ENCODE measurements at places on chromosomes 11 and 22.

- ATAC-seq = no peak
Observed at GRCh38 chr11:44823868-44824267, 97.1 kb downstream of the TSPAN18 start.

- no peak for ATAC-seq
Observed at GRCh38 chr11:62432695-62433094, 13.9 kb downstream of the SCGB1A1 start.

- no peak for ATAC-seq
Observed at GRCh38 chr22:19454156-19454555, 6.6 kb upstream of the C22orf39 start.

DNA sequence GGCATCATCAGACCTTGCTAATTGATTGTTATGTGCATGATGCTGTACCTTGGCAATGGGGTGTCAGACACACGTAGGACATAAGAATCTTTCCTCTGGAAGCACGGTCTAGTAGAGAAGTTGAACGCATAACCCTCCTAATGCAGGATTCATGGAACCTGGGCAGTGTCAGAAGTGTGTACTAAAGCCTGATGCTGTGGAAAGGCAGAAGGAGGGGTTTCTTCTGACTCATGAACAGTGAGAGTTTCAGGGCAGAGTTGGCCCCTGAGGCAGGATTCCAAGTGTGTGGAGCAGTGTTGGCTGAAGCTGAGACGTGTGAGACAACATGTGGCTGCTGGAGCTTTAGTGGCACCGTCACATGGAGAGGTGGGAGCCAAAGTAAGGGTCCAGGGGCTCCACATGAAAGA lies 3.5 kb downstream of the PANX1 start:
- ATAC-seq = no peak

DNA sequence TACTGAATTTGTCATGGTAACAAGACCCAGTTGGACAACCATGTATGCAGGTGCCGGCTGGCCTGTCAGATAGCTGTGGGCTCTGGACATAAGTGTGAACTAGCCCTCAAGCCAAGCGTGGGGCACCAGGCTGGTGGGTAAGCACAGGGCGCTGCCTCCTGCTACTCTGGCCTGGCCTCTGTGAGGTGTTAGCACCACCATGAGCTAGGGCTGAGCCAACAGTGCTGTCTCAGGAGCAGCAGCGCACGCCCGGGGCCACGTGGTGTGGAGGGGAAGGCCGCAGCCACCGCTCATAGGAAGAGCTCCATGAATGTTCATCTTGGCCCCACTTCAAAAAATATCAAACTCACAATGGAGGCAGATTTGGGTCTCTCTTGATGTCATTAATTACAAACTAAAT lies 35.3 kb upstream of the GNB1L start:
- no peak for ATAC-seq

- ATAC-seq = no peak
Observed at GRCh38 chr22:43272301-43272700, 70.9 kb downstream of the SCUBE1 start.

DNA sequence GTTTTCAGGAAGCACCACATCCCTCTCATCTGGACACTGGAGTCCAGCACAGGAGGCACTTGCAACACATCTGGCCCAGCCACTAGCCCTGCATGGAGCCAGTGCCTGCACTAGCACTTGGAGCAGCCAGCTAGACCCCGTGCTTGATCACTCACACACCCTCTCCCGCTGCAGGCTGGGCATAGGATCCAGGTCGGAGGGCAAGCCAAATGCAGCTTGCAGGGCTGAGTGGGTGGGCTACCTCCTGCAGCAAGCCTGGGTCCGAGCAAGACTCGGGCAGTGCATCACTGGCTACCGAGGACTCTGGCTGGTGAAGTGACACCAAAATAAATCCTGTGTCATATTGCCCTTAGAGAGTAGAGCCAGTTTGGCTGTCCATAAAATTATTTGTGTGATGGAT lies 1795.4 kb downstream of the LRRC4C start:
- no peak for ATAC-seq
